ENCODE measurements at places on chromosomes 6 and 20.

DNA sequence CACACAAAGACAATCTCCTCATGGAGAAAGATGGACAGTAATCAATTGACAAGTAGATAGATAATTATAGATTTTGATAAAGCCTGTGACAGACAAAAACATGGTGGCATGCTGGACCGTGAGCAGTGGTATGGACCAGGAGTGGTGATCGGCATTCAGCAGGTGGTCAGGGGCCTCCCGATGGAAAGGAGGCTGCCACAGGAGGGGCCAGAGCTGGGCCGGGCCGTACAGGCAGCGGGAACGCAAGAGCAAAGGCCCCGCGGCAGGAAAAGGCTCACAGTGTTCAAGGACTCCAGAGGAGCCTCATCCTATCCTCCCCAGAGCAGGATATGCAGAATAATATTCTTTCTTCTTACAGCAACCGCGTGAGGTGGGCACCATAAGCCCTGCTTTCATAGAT lies 123.7 kb downstream of the EYA2 start:
- no peak for DNase-seq

GRCh38 chr6:39440039-39440426 lies 117.5 kb upstream of the KCNK16 start:
- no peak for DNase-seq

GRCh38 chr6:147285087-147285855 lies 81.1 kb downstream of the STXBP5 start:
- no peak for DNase-seq

DNA sequence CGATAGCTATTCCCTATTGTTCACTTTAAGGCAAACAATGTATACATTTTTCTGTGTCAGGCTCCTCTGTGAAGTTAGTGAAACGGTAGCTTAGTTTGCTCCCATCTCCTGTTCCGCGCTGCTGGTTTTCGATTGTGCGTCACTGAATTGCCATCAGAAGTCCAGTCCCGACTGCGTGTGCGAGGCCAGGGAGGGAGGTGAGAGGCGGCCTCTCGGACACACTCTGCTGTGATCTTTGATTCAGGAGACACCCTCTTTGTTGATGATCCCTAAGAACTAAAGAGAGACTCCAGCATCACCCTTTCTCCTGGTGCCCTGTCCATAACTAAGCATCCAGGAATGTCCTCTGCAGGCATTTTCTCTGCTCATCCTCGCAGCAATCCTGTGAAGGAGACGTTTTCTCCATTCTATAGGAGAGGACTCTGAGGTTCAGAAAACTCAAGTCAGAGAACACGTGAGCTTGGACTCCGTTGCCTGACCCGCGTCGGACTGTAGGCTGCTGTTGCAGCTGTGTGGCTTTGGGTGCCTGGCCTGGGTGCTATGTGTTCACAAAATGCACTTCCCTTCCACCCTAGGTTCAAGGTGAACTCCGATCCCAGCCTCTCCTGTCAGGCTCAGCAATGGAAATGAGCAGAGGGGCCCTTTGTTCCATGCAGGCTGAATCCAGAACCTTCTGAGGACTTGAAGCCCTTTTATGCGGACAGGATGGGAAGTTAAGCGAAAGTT lies 24.1 kb upstream of the UNC93A start:
- DNase-seq, result no peak

- DNase-seq, result no peak
Measured at GRCh38 chr6:39335780-39336545, 13.5 kb upstream of the KCNK16 start.

DNA sequence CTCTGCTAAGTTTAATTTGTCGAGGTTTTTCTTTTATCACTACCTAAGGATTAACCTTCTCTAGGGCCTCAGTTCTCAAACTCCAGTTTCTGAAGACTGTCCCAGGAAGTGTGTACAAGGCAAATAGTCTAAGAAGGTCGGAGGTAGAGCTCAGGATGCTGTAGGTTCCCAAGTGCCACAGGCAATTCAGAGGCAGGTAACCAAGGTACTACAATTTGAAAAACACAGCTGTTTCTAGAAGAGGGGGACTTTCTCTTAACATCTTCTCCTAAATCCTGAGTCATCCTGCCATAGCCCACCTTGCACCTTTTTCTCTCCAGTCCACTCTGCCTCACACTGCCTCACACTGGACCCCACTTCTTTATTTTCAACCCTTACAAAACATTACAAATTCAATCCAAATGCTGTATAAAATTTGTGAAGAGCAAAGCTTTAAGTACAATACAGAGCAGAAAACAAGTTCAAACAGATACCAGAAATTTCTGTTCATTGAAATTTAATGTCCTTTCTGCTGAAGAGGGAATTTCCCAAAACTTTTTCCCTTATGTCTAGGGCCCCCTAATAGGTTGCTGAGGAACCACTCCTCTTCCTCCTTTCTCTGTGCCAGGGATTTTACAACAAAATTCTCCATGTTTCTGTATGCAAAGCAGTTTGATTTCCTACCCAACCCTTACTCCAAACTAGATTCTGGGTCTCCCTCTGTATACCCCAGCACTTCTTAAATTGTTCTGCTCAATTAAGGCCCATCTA lies 43.0 kb downstream of the FRK start:
- DNase-seq, result no peak

DNA sequence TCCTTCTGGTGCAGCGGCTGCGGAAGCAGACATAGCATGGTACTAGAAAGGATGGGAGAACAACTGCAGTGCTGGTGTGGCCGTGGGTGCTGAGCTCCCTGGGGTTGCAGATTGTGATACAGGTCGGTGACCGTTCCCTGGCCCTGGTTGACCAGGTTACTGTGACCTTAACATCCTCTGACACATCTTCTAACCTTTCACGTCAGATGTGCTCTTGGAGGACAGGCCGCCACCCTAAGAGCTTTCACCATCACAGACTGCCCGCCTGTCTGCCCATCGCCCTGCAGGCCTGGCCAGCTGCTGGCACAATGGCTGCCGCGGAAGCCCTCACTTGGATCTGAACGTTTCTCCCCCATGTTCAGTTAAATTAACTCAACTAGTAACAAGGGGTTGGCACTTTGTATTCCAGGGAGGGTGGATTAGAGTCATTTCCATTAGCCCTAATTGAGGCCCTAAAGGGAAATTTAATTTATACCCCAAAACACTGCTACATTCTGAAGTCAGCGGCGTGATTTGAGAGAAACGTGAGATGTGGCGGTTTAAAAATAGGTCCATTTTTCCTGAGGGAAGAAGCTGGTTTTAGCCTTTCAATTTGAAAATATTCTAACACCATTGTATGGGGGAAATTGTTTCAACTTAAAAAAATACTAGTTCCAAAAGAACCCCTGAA lies 443.9 kb upstream of the CDH4 start:
- no peak for DNase-seq

GRCh38 chr6:163182696-163183095 lies 231.8 kb upstream of the QKI start:
- no peak for DNase-seq

GRCh38 chr20:34061695-34062094 lies 50.3 kb downstream of the EIF2S2 start:
- no peak for DNase-seq

- DNase-seq, result no peak
Measured at GRCh38 chr6:49541210-49541724, 9.2 kb upstream of the C6orf141 start.

GRCh38 chr6:94698773-94699172 lies 878.6 kb upstream of the MANEA start:
- no peak for DNase-seq

DNA sequence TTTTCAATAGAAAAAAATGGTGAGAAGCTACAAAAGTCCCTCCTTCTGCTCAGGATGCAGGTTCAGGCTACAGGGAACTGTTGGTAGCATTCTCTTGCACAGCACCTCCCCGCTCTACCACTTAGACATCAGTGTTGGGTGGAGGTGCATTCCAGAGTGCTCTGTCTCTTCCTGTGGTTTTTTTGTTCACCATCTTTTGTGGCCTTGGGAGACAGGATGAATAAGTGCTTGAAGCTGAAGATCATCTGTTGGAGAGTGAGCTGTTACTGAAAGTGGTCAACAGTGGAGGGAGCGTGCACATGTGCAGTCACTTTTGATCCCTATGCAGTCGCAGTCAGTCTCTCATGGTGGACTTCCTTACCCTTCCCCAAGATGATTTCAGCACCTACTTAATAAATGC lies 16.6 kb upstream of the BTBD3 start:
- no peak for DNase-seq

GRCh38 chr6:169487579-169488436 lies 214.0 kb downstream of the WDR27 start:
- DNase-seq, result no peak

GRCh38 chr6:36955136-36955535 lies 598 bp downstream of the PI16 start:
- DNase-seq, result no peak

GRCh38 chr6:127276331-127276730 lies 9.7 kb downstream of the RNF146 start:
- DNase-seq, result no peak

DNA sequence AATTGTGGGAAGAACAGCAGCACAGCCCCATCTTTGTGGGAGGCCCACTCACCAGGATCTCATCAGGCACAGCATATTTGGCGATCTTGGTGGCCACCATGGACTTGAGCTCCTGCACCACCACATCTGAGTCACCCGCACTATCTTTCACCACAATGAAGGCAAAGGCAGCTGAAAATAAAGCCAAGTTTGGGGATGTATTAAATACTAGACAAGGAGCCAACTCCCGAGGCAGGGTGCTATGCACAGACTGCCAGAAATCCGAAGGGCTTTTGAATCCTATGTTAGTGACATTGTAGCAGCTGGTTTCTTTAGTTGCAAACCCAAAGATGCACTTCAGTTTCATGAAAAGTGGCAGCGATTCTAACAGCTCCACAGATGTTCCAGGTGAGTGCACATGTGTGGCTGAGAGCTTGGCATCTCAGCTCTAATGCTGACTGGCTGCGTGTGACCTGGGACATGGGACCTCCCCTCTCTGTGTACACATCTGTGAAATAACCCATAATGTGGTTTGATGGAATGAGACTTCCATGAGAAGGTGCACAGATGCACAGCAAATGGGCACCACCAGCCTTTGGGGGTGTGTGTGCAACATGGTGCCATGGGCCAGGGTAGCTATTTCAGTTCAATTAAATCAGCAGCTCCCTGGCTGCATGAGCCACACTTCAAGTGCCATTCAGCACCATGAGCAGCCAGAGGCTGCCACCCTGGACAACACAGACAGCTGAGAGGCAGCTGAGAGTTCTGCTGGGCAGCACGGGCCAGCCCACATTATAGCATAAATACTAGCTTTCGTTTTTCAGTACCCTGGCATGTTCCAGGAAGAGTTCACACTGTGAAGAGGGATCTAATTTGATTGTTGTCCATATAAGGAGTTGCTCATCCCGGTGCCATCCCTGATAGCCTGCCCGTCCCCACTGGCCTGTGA lies 16.9 kb upstream of the APMAP start:
- DNase-seq, result no peak

- no peak for DNase-seq
Measured at GRCh38 chr6:139186242-139186641, 51.4 kb downstream of the HECA start.

- DNase-seq, result no peak
Measured at GRCh38 chr6:123091896-123092271, 95.8 kb downstream of the CLVS2 start.

DNA sequence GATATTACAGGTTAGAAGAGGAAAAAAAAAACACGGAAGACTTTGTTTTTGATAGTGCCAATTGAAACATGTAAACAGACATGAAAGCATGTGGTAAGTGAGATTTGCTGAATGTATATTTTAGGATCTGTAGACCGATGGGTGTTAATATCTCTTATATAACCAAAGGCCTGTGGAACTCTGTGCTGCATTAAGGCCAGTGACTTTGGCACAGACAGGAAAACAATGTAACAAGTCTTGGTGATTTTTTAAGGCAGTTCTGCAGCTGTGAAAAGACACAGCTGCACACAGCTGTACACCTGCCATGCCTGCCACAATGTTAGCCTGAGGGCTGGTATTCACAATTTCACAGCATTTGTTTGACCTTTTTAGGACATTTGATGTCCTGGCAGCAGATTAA lies 6.1 kb downstream of the SOBP start:
- no peak for DNase-seq

- DNase-seq, result no peak
Measured at GRCh38 chr6:129469070-129469662, 240.8 kb downstream of the ARHGAP18 start.

- DNase-seq, result no peak
Measured at GRCh38 chr6:63504777-63505384, 67.4 kb upstream of the LOC128125822 start.

GRCh38 chr6:161374971-161375873 lies 101.4 kb upstream of the AGPAT4 start:
- no peak for DNase-seq

GRCh38 chr6:146913842-146914488 lies 290.3 kb upstream of the STXBP5 start:
- no peak for DNase-seq

- no peak for DNase-seq
Measured at GRCh38 chr20:50731930-50732690, 730 bp downstream of the PARD6B start.

- DNase-seq, result no peak
Measured at GRCh38 chr20:38111366-38112232, 53.5 kb downstream of the TGM2 start.

DNA sequence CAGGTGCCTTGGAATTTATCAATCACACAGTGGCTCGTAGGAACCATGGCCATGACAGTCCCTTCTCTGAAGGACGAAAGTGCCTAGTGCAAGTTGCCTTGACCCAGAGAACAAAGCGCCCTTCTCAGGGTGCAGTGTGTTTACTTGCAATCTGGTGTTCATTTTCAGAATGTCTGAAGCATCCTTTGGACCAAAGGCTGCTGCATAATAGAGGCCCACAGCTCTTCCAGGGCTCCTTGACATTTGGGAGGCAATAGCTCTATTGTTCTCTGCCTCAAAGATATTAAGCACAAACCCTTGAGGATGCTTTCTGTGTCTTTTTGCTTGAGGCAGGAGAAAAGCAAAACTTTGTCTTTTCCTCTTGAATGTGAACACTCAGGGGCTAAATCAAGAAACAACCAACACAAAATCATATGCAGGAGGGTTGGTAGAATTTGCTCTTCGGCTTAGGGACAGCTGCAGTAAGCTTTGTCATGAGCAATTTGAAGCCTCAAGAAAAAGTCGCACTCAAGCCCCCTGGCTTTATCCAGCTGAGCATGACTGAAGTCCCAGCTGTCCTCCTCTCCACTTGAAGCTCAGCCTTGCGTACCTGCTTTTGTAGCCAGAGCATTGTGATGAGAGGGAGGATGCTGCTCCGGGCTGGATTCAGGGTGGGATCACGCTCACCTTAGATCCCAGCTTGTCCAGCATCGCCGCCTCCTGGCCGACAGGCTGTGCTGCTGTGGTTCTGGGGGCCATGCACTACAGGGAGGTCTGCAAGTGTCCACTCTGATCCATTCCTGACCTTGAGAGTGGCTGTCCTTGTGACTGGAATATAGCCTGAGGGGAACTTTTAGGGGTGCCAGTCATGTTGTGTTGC lies 495.4 kb downstream of the CDH26 start:
- no peak for DNase-seq

- no peak for DNase-seq
Measured at GRCh38 chr20:23341073-23341472, 9.5 kb upstream of the NXT1 start.

- DNase-seq, result no peak
Measured at GRCh38 chr6:138972226-138972665, 15.8 kb downstream of the REPS1 start.

GRCh38 chr20:46304361-46304760 lies 3.9 kb downstream of the CDH22 start:
- DNase-seq, result no peak
